ENCODE measurements at places on chromosomes 7 and 10. TPM values are rescaled to one million over a fixed set of nuclear protein-coding genes. Genes with fewer than 3 reads are reported as not detected.

DNA sequence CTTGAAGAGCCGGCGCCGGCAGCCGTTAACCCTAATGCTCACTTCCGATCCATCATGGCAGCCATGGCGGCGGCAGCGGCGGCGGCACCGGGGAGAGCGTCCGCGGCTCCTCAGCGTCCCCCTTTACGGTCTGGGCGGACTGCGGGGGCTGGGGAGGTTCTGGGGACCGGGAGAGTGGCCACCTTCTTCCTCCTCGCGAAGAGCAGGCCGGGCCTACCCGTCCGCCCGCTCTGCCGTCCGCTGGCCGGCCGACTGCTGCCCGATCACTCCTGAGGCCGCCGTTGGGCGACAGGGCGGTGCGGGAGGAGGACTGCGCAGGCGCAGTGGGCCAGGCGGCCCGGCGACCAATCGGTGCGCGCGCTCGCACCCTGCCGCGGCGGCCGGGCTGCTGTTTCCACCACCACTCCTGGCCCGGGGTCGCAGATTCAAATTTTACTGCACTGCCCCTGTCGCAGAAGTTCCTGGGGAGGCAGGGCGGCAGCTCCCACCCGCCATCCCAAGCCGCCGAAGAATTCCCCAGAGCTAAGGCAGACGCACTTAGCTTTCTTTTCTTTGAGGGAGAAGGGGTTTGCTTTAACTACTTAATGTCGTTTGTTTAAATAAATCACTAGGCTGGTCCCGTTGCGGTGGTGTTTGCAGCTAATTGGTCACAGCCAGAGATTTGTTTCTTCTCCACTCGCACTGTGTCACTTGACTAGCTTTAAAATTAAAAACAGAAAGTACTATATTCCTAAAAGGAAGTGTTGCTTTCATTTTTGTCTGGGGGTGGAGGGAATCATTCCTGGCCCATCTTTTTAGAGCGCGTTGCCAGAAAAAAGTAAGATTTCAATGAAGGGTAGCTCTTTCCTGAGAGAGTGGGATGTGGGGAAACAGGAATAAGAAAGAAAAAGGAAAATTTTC, at the start of gene KIF5B:
Gene KIF5B (minus strand): TSS at position 290 of the 900 bp plus-strand sequence. CDS start 452 bp downstream, outside the sequence.
- DNase-seq, result peak; percentile 96
- H3K36me3 ChIP-seq, result no peaks in the 10 kb centered on the region
- H3K27me3 ChIP-seq, result no peaks in the 10 kb centered on the region
- no peaks in the 10 kb centered on the region for H3K4me1 ChIP-seq
- H3K27ac ChIP-seq, result peak within 1 kb of the TSS; percentile 83

DNA sequence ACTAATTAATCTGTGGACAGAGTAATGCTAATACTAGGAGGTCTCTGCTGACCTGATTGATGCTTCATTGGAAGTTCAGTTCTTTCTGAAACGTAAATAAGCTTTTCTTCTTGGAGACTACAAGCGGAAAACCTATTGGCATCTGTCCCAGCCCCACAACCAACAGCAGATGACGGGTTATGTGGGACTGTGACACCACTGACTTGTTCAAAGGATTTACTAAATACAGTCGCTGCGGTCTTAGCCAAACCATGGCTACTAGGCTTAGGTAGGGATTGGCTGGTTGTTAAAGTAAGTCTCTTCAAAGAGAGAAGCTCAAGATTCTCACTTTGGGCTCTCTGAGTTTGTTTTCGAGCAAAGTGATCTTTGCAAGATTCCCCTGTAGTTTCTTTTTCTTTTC, 68.3 kb downstream of the HYCC1 start:
- H3K27ac ChIP-seq, result no peak overlapping the region
- no peak overlapping the region for H3K4me3 ChIP-seq
- DNase-seq, result no peak
- H3K4me1 ChIP-seq, result no peaks in the 10 kb centered on the region
- no peaks in the 10 kb centered on the region for H3K27me3 ChIP-seq
- H3K36me3 ChIP-seq, result peaks cover 4% of the 10 kb centered on the region

GRCh38 chr7:123746931-123747488, 1.8 kb downstream of the WASL start:
- peak overlapping the region; percentile 83 for H3K4me3 ChIP-seq
- H3K27me3 ChIP-seq, result no peaks in the 10 kb centered on the region
- no peaks in the 10 kb centered on the region for H3K36me3 ChIP-seq

- H3K4me3 ChIP-seq, result no peak overlapping the region
- H3K27ac ChIP-seq, result peak overlapping the region; percentile 18
- no peaks in the 10 kb centered on the region for H3K36me3 ChIP-seq
- H3K4me1 ChIP-seq, result peaks cover 5% of the 10 kb centered on the region
Measured at GRCh38 chr7:130896898-130897514, 163.0 kb upstream of the KLF14 start.

Gene MACC1
- total RNA-seq, result 0.69 TPM

GRCh38 chr7:27186668-27187474, 1.8 kb upstream of the HOXA11 start:
- DNase-seq, result no peak
- H3K27ac ChIP-seq, result no peak overlapping the region
- no peaks in the 10 kb centered on the region for H3K4me1 ChIP-seq
- no peak overlapping the region for H3K4me3 ChIP-seq
- no peaks in the 10 kb centered on the region for H3K36me3 ChIP-seq
- no peaks in the 10 kb centered on the region for H3K27me3 ChIP-seq

Gene ARHGAP22
- 19.1 TPM for total RNA-seq

DNA sequence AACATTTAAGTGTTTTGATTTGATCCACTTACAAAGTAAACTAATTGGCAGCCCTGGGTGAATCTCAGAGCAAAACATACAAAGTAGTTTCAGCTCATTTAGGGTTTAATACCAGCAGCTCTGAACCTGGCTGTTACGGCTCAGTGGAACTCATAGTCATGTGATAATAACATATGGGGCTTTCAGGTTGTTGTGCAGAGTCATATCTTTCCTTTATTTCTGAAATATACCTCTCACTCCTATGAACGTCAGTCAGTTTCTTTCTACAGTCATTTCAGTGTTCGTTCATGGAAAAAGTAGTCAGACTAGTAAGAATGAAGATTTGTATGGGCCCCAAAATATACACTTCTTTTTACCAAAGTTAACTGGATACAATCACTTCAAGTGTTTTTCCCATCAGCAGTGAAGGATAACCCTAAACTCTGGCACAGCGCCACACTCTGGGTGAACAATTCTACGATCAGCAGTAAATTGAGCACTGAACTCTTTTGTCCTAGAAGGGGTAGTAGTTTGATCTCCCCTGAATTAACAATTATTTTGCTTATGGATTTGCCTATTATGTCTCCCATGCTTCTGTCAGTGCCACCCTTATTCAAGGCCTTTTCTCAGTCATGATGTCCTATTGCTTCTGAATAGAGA, 218.6 kb downstream of the THSD7A start:
- DNase-seq, result no peak
- H3K27me3 ChIP-seq, result no peaks in the 10 kb centered on the region
- no peaks in the 10 kb centered on the region for H3K36me3 ChIP-seq
- H3K4me3 ChIP-seq, result no peak overlapping the region
- H3K4me1 ChIP-seq, result no peaks in the 10 kb centered on the region
- H3K27ac ChIP-seq, result no peak overlapping the region

DNA sequence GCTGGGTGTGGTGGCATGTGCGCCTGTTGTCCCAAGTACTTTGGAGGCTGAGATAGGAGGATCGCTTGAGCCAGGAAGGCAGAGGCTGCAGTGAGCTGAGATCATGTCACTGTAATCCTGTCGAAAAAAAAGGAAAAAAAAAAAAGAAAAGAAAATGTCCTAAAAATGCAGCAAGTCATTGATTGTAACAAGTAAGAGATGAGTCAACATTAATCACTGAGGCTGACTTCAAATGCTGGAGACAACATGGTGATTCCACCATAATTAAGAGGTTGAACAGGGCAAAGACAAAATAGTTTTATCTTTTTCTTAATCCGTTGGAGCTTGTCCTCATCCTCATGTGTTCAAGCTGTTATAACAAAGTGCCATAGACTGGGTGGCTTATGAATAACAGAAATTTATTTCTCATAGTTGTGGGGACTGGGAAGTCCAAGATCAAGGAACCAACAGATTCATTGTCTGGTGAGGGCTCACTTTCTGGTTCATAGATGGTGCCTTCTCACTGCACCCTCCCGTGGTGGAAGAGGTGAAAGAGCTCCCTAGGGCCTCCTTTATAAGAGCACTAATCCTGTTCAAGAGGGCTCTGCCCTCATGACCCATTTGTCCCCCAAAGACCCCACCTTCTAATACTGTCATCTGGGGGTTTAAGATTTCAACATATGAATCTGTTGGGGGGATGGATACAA, 60.3 kb downstream of the TBXAS1 start:
- DNase-seq, result no peak
- no peak overlapping the region for H3K27ac ChIP-seq
- H3K36me3 ChIP-seq, result no peaks in the 10 kb centered on the region
- no peak overlapping the region for H3K4me3 ChIP-seq
- no peaks in the 10 kb centered on the region for H3K27me3 ChIP-seq
- H3K4me1 ChIP-seq, result no peaks in the 10 kb centered on the region

DNA sequence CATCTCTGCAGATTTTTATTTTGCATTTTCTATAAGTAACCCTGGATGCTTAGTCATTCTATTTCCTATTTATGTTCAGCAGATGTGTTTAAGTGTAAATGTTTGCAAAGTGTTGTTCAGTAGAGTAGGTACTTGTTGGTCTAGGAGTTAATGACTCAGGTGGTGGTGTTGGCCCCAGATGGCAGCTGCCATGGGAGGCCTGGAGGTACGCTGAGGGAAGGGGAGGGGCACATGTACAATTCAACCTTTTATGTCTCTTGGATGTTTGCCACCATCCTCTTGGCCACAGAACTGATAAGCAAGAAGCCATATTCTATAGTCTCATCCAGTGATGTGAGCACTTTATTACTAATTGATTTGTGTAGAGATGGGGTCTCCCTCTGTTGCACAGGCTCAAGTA, 68.1 kb upstream of the SLC39A12 start:
- DNase-seq, result no peak
- H3K27ac ChIP-seq, result no peak overlapping the region
- H3K4me3 ChIP-seq, result no peak overlapping the region
- H3K36me3 ChIP-seq, result no peaks in the 10 kb centered on the region

DNA sequence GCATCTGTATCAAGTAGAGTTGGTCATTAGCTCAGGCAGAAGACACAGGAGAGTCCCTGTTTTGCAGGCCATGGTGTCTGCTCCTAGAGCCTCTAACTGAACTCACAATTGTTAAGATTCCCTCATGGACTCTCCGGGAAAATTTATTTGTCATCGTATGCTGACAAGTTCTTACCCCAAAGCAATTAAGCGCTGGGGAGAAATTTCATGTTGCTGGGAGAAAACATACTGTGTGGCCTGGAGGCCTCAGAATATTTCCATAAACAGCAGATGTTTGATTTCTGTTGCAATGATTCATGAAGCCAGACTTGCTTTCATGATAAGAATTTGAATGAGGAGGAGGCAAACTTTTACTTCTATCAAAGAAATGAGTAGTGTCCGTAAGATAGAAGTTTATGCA, 583.2 kb downstream of the GATA3 start:
- DNase-seq, result no peak
- no peak overlapping the region for H3K4me3 ChIP-seq
- no peaks in the 10 kb centered on the region for H3K36me3 ChIP-seq
- H3K27ac ChIP-seq, result no peak overlapping the region
- H3K4me1 ChIP-seq, result no peaks in the 10 kb centered on the region
- peaks cover 1% of the 10 kb centered on the region for H3K27me3 ChIP-seq

Gene NPM3
- total RNA-seq, result 19.8 TPM

DNA sequence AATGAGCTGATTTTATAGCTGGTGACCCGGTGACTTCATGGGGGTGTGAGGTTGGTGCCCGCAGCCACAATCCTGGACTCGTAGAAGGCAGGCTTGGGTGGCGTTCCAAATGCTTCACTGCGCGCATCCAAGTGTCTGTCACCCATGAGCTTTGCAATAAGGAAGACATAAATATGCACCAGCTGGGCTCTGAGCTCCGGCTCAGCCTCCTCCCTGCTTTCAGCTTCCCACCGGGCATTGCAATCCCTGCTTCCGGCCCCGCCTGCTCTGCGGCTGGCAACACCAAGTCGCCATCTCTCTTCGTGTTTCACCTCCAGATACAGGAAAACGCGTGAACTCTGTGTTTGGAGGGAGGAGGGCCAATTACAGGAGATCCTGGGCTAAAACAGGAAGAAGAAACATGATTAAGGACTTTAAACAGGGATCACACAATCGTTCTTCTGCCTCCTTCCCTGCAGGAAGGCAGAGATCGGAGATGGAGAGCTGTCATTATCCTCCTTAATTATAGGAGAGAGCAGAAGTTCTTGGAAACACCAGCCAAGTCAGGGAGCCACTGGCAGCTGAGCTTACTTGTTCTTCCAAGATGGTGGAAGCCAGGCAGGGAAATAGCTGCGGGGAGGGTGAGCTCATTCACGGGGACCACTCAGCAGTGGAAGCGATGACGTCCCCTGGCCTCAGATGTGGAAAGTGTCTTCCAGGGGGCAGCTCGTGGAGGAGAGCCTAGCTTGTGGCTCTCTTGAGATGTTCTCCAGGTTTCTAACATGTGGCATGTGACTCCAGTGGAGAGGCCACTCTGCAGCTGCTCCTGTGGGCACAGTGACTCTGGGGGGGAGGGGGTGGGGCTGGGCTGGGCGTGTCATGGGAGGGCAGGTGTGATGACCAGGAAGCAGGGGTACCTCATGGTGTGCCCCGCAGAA, 134.9 kb downstream of the CAMK1D start:
- H3K4me3 ChIP-seq, result no peak overlapping the region
- DNase-seq, result peak; percentile 51
- H3K27me3 ChIP-seq, result no peaks in the 10 kb centered on the region

DNA sequence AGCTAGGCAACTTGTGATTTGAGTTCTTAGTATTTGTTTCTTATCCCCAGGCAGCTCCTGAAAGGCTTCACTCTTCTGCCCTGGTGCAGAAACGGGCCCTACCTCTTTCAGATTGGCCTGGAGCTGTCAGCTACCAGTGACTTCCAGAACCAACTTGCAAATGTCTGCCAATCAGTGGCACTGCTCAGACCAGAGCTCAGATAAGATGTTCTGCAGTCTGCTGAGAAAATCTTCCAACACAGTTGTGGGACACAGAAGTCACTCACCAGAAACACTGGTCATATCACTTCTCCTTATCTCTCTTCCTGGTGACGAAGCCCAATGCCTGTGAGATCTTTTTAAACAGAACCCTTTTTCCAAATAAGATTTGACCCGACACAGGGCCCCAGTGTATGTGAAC, 81.9 kb upstream of the DUSP5 start:
- H3K4me3 ChIP-seq, result no peak overlapping the region
- H3K27ac ChIP-seq, result no peak overlapping the region
- H3K27me3 ChIP-seq, result no peaks in the 10 kb centered on the region
- H3K4me1 ChIP-seq, result no peaks in the 10 kb centered on the region
- H3K36me3 ChIP-seq, result no peaks in the 10 kb centered on the region

All from aorta (tissue), 5 donors.